Suppressor macrophage (primary cell): ENCODE measurements at places on chromosomes 3 and 15.

DNA sequence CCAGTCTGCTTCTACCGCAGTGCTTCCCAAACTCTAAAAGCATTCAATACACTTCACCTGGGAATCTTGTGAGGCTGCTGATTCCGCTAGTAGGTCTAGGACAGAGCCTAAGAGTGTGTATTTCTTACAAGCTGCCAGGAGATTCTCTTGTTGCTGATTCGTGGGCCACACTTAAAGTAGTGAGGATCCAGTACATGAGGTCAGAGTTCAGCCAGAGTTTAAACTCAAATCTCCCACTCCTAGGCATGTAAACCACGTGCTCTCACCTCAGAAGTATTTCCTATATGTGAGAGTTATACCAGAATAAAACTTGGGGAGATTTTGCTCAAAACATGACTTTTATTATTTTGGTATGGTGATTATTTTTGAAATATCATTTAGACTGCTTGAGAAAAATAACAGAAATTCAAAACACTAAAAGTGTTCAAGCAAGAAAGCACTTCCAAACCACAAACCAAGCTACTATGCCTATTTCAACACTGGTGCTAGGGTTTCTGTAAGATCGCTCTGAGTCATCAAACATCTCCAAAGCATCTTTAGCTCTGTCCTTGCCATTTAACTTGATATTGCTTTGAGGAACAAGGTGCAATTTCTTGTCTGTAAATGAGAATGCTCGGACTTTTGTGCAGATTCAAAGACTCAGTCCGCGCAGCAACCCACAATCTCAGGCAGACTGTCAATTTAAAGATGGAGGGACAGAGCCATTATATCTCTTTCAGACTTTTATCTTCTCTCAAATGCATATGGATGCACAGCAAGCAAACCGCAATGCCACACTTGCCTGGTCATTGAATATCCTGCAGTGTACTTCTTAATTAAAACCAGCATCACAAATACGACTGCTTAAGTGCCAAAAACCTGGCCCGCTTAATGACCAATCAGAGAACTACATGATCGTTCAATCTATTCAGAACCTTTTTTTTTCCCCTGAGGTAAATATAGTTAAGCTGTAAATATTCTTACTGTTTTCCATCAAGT lies 59.8 kb downstream of the AGTR1 start:
- DNase-seq = peak; percentile 85

DNA sequence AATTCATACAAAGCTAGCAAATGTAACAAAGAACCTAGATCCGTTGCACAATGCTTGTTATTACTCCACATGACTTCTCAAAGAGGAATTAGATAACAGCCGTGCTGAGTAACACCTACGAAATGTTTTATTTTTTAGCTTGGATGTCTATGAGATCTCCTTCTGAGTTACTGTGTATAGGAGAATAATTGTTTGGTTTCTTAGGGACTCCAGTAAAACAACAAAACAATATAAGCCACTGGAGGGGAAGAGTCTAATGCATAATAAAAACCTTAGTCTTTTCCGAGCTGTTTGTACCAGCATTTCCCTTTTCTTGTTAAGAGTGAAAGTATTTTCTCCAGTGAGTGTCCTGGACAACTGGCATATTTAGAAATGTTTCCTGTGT lies 15.6 kb downstream of the SNAP23 start:
- peak; percentile 77 for DNase-seq

DNA sequence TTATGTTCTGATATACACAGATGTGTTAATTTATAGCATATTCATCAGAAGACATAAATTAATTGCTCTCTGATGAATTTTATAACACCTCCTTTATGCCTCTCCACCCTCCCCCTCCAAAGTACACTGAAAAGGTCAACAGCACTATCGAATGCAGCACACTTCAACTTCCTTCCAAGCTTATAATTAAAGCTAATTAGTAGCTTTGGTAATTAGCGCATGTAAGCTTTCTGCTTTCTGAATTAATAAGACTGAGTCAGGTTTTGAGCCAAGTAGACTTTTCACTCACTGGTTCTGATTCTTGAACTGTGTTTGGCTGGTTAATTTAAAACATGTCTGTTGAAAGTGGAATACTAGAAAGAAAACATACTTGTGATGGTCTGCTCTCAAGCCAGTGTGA lies 760.8 kb upstream of the CFAP20DC start:
- no peak for DNase-seq

DNA sequence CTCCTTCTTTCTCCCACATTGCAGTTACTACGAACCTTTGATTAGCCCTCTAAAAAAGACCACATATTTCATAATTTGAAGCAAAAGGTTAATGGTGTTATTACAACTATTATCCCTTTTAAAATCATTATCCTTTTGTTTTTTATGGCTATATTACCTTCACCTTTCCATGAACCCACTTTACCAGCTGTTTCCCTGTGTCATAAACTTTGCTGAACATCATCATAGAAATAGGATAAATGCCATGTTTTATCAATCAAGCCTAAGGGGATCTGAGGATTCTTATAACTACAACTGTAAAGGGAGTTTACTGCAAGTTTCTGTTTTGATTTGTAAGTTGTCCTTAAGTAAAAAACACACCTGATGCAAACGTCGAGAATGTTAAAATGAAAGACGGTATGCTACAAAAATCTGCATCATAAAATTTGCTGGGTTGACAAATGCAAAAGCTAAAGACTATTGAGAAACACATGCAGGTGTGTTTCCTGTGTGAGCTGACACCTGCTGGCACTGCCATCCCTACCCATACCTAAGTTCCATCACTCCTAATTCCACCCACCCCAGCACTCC lies 39.1 kb upstream of the ARRDC4 start:
- DNase-seq = no peak
